ENCODE measurements at places on chromosomes 12 and 14.

DNA sequence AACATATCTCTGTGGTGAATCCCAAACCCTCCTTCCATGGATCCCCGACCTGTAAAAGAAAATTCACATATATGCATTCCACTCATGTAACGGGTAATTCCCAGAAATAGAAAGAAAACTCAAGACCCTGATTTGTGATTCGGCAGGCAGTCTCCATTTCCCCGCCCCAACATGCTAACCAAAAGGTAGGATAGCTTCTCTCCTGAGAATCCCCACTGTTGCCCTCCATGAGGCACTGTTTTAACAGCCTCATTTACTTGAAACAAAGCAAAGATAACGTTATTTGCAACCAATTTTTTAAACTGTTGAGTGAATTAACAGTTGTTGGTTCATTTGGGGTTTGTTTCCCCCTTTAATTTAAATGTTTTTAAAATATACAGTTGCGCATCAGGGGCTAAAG, 774 bp upstream of the SLC2A13 start:
- no peak for DNase-seq
- H3K36me3 ChIP-seq: no peaks in the 10 kb centered on the region
- peak overlapping the region; percentile 89 for H3K27ac ChIP-seq
- H3K4me3 ChIP-seq: no peak overlapping the region

DNA sequence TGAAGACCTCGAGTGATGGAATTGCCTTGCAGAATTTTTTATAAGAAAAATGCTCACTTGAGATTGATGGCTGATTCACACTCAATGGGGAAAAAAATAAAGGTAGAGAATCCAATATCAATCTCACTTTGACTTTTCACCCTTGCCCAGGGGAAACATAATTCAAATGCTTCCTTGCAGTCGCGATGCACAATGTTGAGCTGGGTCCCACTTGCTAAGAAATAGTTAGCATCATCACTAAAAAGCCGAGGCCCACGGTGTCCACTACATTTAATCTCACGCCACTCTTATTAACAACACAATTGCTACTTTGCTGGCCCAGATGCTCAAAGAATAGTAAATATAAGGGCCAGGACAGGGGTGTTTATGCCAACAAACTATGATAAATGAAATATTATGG, 223.4 kb downstream of the SPTSSA start:
- DNase-seq: no peak
- no peak overlapping the region for H3K4me3 ChIP-seq
- no peak overlapping the region for H3K27ac ChIP-seq
- peaks cover 38% of the 10 kb centered on the region for H3K4me1 ChIP-seq

DNA sequence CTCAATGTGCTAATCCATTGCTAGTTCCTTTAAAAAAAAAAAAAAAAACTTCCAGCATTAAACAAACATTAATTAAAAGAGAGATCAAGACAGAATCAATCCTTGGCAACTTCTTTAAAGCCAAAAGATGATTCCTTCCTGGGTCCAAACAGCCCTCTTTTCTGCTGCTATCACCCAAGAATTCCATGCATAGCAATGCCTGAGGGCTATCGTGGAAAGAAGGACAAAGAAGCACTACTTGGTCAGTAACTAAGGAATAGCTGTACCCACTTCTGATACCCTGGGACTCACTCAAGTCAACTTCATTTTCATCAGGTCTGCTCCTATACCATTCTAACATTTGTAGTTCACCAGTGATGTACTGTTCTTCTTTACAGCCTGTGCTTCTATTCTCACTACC, 51.8 kb downstream of the SLC38A2 start:
- no peak for DNase-seq
- H3K27ac ChIP-seq: no peak overlapping the region
- H3K4me3 ChIP-seq: no peak overlapping the region
- H3K36me3 ChIP-seq: no peaks in the 10 kb centered on the region

- DNase-seq: no peak
- H3K36me3 ChIP-seq: no peaks in the 10 kb centered on the region
- H3K27ac ChIP-seq: no peak overlapping the region
- H3K27me3 ChIP-seq: no peaks in the 10 kb centered on the region
- H3K4me3 ChIP-seq: peak overlapping the region; percentile 86
Measured at GRCh38 chr14:64703395-64704142, 655 bp upstream of the PLEKHG3 start.

DNA sequence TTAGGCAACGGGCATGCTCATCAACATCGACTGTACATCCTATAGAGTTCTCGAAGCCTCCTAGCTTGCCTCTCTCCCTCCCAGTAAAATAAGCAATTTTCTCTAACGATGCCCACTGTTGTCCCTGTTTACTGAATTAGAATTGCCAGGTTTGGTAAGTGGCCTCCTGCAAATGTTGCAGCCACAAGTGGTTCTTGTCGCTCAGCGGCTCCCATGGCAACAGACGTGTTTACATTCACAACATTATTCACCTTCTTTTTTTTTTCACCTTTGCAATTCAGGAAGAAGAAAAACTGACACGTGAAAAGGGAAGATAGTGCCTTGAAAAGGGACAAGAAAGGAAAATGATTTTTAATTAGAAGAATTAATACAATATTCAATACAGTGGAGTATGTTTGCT, 100.9 kb upstream of the PKP2 start:
- no peak overlapping the region for H3K27ac ChIP-seq
- H3K36me3 ChIP-seq: no peaks in the 10 kb centered on the region
- no peak for DNase-seq
- no peaks in the 10 kb centered on the region for H3K27me3 ChIP-seq
- no peaks in the 10 kb centered on the region for H3K4me1 ChIP-seq
- no peak overlapping the region for H3K4me3 ChIP-seq

Data from heart right ventricle (tissue), 16 donors.